ENCODE measurements at places on chromosomes 11 and 22. TPM values are rescaled to one million over a fixed set of nuclear protein-coding genes. Genes with fewer than 3 reads are reported as not detected.

The C1QTNF4 gene
- total RNA-seq, result 1.8 TPM

DNA sequence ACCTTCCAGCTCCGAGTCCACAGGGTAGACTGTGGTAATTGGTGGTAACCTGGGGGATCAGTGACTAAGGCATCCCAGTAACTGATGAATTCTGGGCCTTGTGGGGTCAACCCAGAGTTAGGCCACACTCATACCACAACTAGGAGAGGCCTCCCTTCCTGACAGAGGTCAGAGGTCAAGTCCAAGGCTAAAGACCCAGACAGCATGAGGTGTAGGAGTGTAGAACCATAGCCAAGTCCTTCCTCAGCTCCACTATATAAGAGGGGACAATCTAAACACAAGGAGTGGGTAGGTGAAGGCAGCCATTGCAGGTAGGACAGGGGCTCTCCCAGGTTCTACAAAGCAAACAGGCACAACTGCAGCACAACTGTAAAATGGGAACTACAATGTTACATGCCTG lies 4.6 kb downstream of the AP1B1 start:
- DNase-seq, result no peak

DNA sequence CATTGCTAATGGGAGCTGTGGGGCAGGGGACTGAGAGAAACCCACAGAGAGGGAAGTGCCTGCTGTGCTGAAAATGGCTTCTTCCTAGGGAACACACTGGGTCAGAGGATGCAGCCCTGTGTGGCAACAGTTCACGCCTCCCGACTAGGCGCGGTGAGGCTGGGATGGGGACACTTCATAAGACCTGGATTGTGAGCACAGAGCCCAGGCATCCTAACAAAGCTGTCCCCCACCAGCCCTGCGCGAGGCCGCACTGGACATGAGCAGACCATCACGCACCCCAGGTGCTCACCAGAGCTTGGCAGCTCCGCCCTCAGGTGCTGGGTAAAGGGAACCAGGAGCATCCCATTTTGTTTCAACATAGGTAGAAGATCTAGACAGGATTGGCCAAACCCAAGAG lies 1.8 kb upstream of the KRTAP5-4 start:
- no peak for DNase-seq

DNA sequence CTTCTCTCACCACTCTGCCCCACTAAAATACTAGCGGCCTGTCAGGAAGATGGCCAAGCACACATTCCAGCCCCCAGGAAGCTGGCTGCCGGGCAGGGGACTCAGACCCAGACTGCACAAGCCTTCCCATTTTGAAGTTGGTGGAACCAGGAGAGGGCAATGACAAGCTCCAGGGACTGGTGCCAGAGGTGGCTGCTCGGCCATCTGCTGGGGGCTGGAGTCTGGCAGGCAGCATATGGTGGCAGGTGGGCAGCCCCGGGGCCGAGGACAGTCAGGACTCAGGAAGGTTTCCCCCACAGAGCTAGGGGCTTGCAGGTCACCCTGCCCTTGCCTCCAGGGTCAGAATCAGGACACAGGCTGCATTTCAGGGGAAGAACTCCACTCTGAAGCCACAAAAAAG lies 22.6 kb downstream of the KCNJ5 start:
- DNase-seq, result no peak

DNA sequence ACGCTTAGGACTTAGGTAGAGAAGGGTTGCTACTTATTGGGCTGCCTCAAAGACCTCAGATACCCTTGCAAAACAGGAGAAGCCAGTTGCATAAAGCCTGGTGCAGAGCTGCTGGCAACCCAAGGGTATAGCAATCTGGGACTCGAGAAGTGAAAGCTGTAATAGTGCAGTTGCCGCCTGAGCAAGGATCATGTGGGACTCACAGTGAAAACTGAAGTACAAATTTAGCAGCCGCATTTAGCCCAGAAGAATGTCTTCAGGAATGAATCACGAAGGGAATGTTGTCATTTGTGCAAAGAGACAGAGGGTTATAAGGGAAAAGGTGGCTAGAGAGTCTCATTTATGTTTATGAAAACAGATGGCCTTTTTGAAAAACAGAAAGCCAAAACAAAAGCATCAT lies 267.2 kb downstream of the TENM4 start:
- no peak for DNase-seq

GRCh38 chr11:20087118-20087521 lies 73.2 kb downstream of the DBX1 start:
- no peak for DNase-seq

GRCh38 chr11:99327066-99327465 lies 306.3 kb downstream of the CNTN5 start:
- DNase-seq, result no peak

All from liver (tissue), 10 donors.